ENCODE measurements at places on chromosomes 7 and 10.

DNA sequence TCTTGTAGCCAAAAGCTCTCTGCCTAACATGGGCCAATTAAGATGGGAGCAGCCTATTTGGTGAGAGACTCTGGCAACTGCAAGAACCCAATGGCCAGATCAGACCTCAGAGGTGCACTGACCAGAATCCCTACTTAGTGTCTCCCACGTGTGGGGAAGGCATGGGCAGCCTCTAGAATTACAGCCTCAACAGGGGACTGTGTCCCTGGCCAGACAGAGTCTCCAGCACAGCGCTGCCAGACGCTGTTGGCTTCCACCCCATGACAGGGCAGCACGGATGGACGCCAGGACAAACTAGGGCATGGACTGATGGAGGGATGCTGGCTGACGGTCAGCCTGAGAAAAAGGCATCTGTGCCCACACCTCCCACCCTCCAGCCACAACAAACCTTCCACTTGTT lies 729.3 kb upstream of the AUTS2 start:
- DNase-seq, result no peak

DNA sequence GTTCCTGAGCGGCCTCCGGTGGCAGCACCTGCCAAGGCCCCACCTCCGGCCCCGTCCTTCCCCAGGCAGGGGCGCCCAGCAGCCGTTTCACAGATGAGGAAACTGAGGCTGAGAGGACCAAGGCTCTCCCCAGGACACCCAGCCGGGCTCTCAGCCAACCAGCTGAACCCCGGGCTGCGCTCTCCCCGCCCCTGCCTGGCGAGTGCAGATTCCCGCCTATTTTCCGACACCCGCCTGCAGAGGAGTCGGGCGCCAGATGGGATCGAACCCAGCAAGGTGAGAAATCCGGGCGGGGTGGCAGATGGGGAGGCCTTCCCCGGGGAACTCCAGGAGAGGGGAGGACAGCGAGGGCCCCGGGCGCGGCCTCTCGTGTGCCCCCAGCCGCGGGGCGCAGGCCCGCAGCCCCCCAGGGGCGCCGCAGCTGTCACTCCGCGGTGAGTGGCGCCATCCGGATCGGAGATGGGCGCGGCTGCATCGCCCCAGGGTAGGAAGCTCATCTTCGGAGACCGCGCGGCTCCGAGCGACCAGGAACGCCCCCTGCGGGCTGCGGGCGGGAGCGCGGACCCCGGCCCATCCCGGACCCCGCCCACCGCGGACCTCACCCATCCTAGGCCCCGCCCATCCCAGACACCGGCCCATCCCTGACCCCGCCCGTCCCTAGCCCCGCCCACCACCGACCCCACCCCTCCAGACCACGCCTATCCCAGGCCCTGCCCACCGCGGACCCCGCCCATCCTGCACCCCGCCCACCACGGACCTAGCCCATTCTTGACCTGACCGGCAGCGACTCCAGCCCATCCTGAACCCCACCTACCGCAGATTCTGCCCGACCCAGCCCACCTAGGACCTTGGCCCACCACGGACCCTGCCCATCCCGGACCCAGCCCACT lies 90.3 kb downstream of the MICALL2 start:
- no peak for DNase-seq

- DNase-seq, result no peak
These were observed 51.0 kb upstream of the NOBOX start for GRCh38 chr7:144454256-144455039.

DNA sequence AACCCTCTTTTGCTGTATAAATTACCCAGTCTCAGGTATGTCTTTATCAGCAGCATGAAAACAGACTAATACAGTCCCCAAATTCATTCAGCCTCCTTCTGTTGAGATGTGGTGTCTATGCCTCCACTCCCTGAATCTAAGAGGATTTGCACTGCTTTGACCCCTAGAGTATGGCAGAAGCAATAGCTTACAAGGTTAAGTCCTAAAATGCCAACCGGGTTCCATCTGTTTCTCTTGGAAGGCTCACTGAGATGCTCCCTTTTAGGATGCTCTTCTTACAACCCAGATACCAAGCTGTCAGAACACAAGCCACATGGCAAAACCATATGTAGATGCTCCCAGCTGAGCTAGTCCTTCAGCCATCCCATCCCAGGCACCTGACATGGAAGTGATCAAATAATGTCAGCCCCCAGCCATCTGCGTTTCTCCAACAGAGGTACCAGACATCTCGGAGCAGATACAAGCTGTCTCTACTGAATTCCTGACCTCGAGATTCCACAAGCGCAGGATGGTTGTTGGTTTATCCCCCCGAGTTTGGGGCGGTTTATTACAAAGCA lies 20.2 kb downstream of the CALN1 start:
- DNase-seq, result no peak

DNA sequence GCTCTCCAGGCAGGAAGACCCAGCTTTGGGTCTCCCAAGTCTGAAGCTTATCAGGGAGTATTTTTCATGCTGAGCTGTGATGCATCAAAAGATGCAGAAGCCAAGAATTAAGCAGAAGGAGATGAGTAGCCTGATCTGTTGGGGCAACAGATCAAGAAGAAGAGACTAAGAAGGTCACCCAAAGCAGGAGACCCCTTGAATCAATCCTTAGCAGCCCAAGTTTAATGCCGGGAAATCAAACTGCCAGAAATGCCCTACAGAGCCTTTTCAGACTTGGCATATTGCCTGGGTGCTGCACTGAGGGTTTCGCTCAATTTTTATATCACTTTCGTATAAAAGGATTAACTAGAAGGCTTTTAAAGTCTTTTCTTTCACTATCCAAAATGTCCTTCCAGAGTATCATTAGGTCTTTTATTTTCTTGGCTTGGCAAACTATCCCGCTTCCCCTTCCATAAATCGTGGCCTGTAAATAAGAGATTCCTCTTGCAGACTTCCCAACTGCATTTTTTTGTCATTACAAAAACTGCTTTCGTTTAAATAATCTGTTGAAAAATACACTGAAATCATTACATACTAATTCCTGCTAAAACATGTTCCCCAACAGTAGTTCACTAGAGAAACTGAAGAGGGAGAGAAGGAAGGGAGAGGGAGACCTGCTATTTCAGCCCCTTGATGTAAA lies 49.0 kb upstream of the STK17A start:
- no peak for DNase-seq

GRCh38 chr10:85642421-85643170 lies 724.0 kb downstream of the GRID1 start:
- DNase-seq, result peak; percentile 96

DNA sequence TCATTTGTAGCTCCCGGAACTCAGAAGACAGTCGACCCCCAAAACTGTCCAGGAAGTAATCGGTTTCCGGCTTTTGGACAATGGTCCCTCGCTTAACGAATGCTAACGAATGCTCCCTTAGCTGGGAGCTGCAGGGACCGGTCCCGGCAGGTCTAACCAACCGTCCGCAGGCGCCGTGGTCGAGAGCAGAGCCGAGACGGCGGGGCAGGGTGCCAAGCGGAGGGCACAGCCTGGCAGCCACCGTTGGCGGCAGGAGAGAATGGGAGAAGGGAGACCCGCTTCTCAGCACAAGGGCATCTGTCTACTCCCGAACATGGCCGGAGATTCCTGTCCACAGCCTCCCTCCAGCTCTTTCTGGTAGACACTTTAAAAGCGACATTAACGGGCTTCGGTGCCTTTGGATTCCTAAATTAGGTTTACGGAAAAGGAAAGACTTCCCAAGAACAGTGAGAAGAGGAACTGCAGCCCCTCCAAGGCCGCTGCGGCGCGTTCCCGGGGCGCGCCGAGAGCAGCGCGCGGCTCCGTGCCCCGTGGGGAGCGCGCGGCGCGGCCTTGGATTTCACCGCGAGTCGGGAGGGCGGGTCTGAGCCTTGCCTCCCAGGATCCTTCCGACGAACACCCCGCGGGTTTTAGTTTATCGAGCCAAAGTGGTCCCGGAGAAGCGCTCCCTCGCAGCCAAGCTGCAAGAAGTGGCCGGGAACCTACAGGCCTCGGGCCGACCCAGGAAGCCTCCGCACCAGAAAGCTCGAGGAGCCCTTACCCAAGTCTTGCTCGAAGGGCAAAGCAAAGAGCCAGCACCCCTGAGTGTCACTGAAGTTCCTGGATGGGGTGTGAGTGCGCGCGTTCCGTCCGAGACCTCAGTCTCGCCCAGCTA lies 3.6 kb upstream of the TBX20 start:
- no peak for DNase-seq

GRCh38 chr10:123595661-123596060 lies 70.5 kb upstream of the GPR26 start:
- DNase-seq, result no peak

DNA sequence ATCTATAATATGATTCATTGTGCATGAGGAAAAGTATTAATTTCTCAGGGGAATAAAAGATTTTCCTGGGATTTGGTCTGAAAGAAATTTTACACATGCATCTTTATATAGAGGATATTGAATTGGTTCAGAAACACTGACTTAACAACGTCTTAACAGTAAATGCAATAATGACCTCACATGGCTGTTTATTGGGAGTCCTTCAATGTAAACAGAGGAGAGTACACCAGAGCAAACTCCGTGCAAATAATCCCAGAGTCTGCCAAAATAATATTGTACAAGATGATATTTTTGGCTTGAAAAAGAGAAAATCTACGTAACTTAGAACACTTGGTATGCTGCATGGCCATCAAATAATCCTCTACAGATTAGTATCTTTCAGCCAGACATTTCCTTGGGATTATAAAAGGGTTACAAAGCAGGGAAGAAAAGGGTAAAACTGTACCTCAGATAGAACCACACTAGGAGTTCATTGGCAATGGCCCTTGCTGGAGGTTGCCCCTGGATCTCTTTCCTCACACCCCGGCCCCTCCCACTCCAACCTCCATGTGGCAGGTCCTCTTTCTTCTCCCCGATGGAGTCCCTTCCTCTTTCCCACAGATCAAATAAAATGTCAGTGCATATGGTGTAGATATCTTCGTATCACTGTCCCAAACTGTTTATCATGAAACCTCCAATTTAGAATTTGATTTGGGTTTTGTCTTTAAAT lies 196.4 kb downstream of the EVX1 start:
- DNase-seq, result no peak

GRCh38 chr7:24827589-24827988 lies 70.3 kb upstream of the GSDME start:
- DNase-seq, result no peak

GRCh38 chr7:1899951-1900762 lies 230.1 kb downstream of the ELFN1 start:
- DNase-seq, result no peak

DNA sequence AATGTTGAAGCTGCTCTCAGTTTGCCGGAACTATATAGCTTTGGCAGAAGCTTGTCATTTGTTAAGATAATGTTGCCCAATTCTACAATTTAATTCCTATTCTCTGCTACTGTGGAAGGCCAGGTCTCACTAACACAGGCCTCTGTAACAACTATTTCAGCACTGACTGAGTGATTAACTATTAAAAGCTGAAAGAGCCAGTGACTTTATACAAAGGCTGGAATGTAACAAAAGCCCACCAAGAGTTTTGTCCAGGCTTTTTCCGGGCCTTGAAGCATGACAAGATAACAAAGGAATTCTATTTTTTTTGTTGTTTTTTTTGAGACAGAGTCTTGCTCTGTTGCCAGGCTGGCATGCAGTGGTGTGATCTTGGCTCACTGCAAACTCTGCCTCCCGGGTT lies 795.6 kb downstream of the PHTF2 start:
- no peak for DNase-seq

- DNase-seq, result peak; percentile 36
These were observed 127.9 kb upstream of the PRSS58 start for GRCh38 chr7:142385491-142386340.

- no peak for DNase-seq
These were observed 1.3 kb downstream of the UBE2H start for GRCh38 chr7:129951226-129952085.

GRCh38 chr7:11956991-11957390 lies 125.0 kb upstream of the THSD7A start:
- DNase-seq, result no peak

DNA sequence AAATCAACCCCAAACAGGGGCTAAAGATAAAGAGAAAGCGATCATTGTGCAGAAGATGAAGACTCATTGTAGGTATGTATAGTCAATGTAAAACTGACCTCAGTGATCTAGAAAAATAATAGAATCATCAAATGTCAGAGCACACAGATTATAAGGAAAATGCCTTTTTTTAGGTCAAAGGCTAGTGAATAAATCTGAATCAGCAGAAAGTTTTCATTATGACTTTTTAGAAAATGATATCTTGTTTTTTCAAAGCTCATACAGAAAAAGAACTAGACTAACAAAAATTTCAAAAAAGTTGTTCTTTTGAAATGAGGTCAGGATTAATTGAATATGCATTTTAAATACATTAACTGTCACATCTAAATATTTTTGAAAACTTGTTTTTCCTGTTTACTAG lies 60.2 kb upstream of the STEAP4 start:
- DNase-seq, result no peak

DNA sequence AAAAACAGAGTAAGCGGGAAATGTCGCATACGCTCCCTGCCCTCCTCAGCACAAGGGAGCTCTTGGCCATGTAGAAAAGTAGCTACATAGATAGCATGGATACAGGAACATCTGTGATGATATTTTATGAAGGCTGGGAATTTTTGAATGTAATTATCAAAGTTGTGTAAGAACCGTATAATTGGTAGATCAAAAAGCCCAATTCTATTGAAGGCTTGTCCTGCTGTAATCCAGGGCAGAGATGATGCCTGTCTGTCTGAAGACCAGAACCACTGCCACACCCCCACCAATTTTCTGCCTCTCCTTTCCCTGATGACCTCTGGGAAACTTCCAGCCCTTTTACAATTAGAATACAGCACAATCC lies 51.4 kb downstream of the ZRANB1 start:
- DNase-seq, result no peak

- DNase-seq, result no peak
These were observed 102.0 kb upstream of the INSYN2A start for GRCh38 chr10:127298381-127298780.

GRCh38 chr10:62637249-62638061 lies 167.1 kb upstream of the ADO start:
- DNase-seq, result no peak

DNA sequence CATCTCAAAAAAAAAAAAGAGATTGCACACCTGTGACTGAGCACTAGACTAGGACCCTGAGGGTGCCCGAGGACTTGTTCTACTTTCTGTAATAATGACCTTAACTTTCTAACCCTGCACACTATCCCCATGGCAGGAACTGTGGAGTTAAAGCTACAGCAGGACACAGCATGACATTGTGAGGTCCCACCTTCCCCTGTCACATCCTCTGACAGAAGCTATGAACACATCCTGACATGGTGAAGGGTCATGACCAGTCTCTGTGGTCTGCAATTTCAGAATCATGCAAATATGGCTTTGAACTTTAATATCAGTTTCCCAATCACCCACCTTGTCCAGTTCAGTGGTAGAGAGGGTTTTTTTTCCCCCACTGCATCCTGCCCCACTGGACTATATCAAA lies 18.5 kb upstream of the SAR1A start:
- DNase-seq, result no peak

- DNase-seq, result no peak
These were observed 26.5 kb upstream of the TMEM248 start for GRCh38 chr7:66894463-66895080.

- DNase-seq, result no peak
These were observed 8.6 kb downstream of the CAMK2G start for GRCh38 chr10:73865459-73866442.
